ENCODE measurements at places on chromosomes 5 and 9.

DNA sequence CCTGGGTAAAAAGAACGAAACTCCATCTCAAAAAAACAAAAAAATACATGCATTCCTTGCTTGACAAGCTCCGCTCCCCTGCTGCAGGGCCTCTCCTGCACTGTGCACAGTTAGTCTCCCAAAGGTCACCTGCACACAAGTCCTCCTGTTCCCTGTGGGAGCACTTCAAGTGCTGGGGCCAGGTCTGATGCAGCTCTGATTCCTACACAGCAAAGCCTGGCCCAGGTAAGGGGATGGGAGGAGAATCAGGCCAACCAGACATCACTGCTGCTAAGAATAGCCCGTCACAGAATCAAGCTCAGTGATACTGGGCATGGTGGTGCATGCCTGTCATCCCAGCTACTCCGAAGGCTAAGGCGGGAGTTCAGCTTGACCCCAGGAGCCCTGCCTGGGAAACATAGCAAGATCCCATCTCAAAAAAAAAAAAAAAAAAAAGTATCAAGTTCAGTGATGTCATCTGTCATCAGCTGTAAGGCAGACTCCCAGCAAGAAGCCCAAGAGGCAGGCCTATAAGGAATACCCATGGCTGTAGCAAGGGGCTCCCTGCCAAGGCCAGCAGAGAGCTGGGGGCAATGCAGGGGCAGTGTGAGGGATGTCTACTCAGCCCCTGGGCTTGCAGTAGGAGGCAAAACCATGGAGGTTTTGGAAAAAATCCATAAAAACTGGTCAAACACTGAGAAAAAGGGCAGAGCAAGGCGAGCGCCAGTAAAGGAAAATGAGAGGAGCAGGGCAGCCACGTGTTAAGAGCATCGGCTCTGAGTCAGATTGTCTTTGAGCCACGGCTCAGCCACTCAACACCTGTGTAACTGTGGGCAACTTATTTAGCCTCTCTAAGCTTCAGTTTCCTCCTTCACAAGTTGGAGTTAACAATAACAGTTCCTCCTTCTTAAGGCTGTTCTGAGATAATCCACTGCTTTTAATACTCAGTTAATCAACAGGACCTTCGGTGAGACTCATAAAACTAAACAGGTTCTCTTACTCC lies 3.2 kb downstream of the TPM2 start:
- DNase-seq = no peak

GRCh38 chr5:169763376-169764017 lies 126.4 kb downstream of the DOCK2 start:
- DNase-seq = no peak

DNA sequence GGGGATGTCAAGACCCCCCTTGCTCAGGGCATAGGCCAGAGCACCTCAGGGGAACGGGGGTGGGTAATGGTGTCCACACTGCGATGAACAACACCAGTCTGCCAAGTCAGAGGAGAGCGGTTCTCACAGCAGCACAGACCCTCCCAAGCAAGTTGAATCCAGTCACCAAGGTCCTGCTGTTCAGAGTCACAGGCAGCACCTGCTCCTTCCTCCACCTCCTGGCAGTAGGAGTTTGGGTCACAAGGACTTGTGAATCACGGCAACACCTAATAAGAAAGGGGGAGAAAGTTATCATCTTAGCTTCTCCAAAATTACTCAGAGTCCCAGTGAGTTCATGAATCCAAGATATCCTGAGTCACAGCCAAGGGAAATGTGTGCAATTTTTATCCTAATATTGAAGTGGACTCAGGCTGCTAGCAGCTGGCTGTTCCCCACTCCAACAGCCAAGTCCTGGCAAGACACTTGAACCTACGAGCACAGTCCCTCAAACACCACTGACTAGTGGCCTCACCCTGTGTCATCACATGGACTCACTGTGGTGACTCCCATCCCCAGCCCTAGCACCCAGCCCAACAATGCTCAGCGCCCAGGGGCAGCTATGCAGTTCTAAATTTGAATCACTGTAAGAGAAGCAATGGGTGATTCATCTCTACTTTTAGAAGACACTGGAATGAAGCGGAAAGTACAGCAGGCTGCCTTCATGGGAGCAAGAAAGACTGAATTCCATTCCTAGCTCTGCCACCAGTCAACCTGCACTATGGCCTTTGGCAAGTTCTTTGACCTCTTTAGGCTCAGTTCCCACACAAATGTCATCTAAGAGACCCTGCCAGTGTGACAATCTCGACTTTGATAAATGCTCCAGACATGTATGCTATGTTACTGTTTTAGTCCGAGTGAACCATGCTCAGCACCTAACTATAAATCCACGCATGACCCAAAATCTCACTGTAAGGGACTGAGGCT lies 113.7 kb downstream of the KLHL3 start:
- DNase-seq = no peak

- no peak for DNase-seq
Measured at GRCh38 chr9:98097836-98098235, 21.2 kb downstream of the TRIM14 start.

GRCh38 chr5:17150531-17150930 lies 66.9 kb upstream of the BASP1 start:
- no peak for DNase-seq

DNA sequence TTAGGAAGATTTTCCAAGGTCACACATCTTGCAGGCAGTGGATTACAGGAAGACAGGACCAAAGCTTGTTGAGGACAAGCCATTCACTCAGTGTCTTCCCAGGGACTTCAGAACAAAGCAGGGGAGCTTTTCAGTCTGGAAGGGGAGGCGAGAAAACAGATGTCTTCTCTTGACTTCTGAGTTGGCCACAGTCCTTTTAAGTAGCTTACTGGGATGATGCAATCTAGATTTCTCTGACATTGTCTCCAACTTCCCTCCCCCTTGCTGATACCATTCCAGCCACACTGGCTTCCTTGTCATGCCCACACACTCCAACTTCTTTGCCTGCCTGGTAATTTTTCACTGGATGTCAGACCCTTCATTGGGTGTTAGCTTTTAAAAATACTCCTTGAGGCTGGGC lies 174.2 kb upstream of the TBC1D2 start:
- DNase-seq = no peak

GRCh38 chr5:55896663-55897062 lies 45.5 kb downstream of the IL31RA start:
- DNase-seq = no peak

GRCh38 chr5:132215329-132215728 lies 12.3 kb downstream of the P4HA2 start:
- DNase-seq = no peak

- DNase-seq = no peak
Measured at GRCh38 chr9:130008538-130008937, 34.5 kb downstream of the FNBP1 start.

DNA sequence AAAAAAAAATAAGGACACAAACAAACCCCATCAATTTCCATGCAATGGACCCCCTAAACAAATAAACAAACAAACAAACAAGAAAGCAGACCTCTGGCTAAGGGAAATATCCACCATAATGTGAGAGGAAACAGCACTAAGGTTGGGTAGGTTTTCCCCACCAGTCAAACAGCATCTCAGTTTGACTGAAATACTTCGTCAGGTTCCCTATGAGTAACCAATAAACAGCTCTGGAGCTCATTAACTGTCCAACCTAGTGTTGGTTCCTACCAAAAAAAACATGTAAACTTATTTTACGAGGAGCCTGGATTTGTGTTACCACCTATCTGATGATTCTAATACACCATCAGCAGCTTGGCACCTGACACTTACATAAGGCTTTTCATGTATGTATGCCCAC lies 198.5 kb upstream of the TARS1 start:
- no peak for DNase-seq

GRCh38 chr5:37792975-37793631 lies 46.7 kb downstream of the GDNF start:
- no peak for DNase-seq

- DNase-seq = no peak
Measured at GRCh38 chr9:12923468-12924009, 148.7 kb downstream of the LURAP1L start.

- DNase-seq = no peak
Measured at GRCh38 chr9:106878934-106879333, 16.0 kb downstream of the ZNF462 start.

DNA sequence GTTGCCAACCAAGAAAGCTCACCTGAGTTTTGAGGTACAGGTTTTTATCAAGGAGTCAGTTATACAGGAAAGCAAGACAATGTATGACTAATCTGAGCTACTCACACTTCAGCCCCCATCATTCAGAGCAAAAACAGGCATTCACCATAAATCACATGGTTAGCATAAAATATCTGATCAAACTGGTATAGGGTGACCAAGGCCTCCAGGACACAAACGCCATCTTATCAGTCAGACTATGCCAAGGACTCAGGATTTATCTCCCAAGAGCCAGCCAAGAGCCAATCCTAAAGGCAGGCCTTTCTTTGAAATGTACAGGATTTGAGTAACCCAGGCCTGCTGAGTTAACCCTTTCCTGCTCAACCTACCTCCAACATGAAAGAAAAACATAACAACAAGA lies 313.0 kb upstream of the NREP start:
- DNase-seq = no peak

DNA sequence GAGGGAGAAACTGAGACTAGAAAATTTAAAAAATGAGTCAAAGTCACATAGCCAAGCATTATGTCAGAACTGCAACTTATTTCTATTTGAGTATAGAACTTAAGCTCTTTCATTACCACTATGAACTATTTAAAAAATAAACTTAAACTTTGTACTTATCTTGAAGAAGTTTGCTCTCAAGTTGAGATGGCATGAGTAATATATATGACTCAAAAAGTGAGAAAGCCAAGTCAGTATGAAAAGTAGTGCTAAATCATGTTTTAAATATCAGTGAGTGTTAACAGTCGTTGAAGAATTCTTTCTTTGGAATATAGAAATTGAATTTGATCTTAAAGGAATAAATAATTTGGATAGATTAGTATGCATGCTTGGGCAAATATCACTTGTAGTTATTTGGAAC lies 36.3 kb upstream of the CDH10 start:
- no peak for DNase-seq

DNA sequence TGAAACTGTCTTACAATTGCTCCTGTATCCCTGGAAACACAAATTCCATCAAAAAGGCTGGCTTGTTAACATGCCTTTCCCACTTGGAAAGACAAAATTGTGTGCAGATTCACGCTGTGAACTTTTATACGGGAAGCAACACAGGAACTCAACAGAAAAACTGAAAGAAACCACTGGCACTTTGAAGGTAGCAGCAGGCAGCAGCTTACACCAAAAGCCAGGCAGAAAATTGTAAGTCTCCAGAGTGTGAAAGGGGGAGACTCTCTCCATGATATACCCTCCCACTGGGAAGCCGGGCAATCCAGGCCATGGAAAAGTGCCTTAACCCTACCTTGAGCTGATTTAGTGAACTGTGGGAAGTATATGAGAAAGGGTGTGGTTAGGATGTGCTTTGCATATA lies 943.7 kb downstream of the CDH18 start:
- DNase-seq = no peak

- DNase-seq = no peak
Measured at GRCh38 chr9:79154806-79155205, 417.0 kb upstream of the TLE4 start.

DNA sequence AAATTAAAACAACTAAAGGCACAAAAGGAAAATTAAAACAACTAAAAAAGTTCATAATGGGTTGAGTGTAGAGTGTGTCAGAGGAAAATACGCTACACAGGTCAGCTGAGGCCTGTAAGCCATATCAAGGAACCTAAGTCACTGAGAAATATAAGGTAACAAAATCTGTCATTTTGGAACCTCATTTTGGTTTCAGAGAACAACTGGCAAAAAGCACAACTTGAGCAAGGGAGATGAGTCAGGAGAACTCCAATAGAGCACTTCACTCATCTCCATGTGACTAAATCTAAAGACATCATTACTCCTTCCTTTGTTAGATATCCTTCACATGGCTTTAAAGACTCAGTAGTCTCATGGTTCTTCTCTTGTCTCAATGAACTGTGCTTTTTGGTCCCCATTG lies 269.4 kb upstream of the POU5F2 start:
- DNase-seq = no peak

- DNase-seq = no peak
Measured at GRCh38 chr9:81391457-81391825, 297.9 kb downstream of the TLE1 start.

GRCh38 chr5:54194318-54194717 lies 116.1 kb downstream of the ARL15 start:
- DNase-seq = no peak

DNA sequence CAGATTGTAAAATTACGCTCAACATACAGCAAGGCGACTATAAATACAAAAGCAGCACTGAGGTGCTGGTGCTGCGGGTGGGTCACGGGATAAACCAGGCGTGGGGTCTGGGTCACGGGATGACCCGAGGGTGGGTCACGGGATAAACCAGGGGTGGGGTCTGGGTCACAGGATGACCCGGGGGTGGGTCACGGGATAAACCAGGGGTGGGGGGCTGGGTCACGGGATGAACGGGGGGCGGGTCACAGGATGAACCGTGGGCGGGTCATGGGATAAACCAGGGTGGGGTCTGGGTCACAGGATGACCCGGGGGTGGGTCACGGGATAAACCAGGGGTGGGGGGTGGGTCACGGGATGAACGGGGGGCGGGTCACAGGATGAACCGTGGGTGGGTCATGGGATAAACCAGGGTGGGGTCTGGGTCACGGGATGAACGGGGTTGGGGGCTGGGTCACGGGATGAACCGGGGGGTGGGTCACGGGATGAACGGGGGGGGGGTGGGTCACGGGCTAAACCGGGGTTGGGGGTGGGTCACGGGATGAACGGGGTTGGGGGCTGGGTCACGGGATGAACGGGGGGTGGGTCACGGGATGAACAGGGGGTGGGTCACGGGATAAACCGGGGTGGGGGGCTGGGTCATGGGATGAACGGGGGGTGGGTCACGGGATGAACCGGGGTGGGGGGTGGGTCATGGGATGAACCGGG lies 30.2 kb upstream of the SLC9A3 start:
- DNase-seq = no peak

DNA sequence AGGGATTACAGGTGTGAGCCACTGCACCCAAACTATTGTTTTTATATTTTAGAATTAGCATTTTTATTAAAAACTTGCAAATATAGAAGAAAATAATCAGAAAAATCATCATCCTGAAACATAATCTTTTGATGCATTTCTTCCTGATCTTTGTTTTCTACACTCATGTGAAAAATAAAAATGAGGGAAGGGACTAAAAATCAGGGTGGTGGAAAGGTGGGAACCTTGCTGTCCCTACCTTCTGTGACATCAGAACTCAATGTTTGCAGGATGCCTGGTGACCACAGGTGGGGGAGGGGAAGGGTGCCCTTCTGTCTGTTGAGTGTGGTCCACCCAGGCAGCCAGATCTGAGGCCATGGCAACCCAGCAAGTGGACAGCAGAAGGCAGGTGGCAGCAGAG lies at the start of gene SMIM23:
SMIM23 (plus strand) TSS at position 301 of the 400 bp plus-strand sequence; CDS start at position 356, 55 bp downstream.
- no peak for DNase-seq

GRCh38 chr5:140637371-140638100 lies 1.7 kb upstream of the TMCO6 start:
- no peak for DNase-seq

- no peak for DNase-seq
Measured at GRCh38 chr9:84059936-84060335, 79.3 kb downstream of the RMI1 start.

GRCh38 chr9:70601000-70601951 lies 186.8 kb upstream of the KLF9 start:
- no peak for DNase-seq

All from stimulated activated CD4-positive, alpha-beta T cell treated with anti-CD3 and anti-CD28 coated beads, Interleukin-2, amount 100 ng/mL, for 24 hours (primary cell).